ENCODE measurements at places on chromosomes 16 and 17.
A peak's percentile ranks its signal among the peaks of the same experiment; 100 is the strongest.

GRCh38 chr16:87661561-87661960, 59.3 kb downstream of the JPH3 start:
- peak; percentile 12 for DNase-seq

GRCh38 chr17:12505866-12506265, 159.8 kb upstream of the MYOCD start:
- DNase-seq, result no peak

GRCh38 chr16:51710905-51711563, 560.0 kb upstream of the SALL1 start:
- DNase-seq, result no peak

- no peak for DNase-seq
Measured at GRCh38 chr17:55394357-55395021, 27.1 kb downstream of the MMD start.

- DNase-seq, result no peak
Measured at GRCh38 chr16:25606069-25606468, 85.7 kb upstream of the HS3ST4 start.

GRCh38 chr16:25014500-25015147, 545 bp downstream of the ARHGAP17 start:
- DNase-seq, result peak; percentile 46

DNA sequence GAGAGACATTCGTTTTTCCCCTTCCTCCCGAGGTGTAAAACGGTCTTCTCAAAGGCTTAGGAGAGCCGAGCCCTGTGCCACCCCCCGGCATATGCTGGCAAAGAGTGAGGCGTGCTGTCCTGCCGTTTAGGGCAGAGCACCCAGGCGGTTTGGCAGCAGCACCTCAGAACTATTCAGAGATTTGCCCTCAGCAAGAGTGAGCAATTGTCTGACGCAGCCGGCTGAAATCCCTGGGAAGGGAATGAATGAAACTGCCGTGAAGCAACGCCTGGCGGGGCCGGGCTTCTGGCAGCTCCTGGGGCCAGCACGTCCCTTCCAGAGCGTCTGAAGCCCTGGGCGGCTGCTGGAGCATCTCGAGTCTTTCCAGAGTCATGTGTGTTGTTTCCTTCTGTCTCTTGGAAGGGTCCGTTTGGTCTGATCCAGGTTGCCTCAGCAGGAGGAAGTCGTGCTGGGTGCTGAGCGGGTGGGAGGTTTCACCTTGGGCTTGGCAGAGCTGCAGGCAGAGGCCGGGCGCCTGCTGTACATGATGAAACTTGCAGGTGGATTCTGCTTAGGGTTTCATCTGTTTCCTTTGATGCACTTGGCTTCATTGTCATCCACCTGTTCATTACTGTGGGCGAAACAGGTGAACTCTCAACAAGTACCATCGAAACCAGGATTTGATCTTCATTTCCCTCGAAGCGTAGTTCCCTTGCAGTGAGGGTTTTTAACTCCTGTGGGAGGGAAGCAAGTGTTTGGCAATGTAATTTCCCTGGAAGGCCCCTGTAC, 35.4 kb downstream of the TBCD start:
- no peak for DNase-seq
